ENCODE measurements at places on chromosomes 12 and 14.

DNA sequence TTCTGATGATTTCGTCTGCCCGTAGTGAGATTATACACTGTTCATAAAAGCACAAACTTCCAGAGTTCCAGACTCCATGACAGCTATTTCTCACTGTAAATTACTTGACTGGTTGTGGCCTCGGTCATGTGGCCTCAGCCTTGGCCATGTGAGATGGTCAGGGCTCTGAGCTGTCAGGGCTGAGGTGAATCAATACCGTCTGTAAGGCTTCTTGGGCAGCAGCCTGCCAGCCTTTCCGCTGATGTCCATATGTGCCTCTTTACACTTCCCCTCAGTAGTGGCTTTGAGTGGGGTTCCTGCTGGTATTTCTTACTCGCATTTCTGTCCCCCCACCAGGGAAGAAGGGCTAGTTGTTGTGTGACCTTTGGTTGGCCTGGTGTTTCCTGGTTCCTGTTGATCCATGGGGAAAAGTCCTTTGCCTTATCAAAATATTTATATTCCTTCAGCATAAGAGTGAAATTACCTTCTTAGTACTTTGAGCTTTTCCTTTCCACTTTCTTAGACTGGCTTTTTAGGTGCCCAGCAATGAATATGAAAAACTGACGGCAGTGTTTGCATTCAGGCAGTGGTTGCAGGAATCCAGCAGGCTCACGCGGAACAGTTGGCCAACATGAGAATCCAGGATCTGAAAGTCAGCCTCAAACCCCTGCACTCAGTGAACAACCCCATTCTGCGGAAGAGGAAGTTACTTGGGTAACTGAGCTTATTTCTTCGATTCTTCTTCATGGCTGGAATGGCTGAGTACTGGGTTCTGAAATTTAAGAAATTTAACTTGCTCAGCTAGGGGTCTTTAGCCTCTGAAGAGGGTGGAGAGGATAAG lies 46.1 kb downstream of the MAPKAPK5 start:
- DNase-seq, result no peak

DNA sequence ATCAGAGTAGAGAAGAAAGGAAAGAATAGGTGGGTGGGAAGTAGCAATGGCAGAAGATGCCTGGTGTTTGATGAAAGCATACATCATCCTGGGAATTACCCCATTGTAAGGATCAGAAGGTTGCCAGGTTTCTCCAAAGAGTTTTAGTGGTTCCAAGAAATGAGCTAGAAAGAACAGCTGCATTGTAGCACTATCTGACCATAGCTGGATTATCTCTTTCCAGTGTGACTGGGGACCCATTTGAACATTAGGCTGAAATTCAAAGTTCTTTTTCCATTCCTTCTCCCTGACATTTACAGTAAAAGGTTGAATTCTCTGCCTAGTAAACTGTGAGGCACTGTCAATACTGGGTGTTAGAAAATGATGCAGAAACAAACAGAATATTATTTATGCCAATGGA lies 244.4 kb downstream of the GALC start:
- DNase-seq, result no peak

DNA sequence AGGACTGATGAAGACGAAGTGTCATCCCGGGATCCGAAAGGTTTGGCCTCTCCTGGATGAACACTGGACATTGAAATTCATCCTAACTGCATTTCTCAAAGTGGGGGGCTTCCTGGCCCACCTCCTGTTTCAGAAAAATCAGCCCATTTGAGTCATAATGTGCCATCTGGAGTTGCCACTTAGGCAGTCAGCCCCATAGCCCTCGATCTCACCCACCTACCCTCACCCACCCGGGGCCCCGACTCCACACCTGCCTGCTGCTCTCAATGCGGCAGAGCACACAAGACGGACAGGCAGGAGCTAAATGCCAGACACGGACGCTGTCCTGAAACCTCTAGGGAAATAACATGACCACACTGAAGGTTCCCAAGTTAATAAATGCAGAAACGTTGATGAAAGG lies 12.6 kb downstream of the DLK1 start:
- DNase-seq, result no peak

DNA sequence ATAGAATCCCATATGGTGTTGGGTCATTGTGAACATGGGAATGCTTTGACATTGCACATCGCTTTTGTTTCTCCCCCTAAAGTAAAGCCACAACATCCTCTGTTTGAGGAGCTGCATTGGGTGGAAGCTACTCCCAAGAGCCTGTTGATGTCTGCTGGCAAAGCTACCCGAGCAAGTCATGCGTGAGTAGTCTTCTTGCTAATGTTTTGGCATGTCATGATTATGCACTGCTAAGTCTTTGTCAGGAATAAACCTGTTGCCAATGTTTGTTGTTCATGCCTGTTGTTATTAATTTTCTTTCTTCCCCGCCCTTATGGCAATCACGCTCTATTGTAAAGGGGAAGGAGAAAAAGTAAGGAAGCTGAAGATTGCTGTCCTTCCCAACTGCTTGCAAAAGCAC lies 97.3 kb downstream of the EXOC5 start:
- no peak for DNase-seq

DNA sequence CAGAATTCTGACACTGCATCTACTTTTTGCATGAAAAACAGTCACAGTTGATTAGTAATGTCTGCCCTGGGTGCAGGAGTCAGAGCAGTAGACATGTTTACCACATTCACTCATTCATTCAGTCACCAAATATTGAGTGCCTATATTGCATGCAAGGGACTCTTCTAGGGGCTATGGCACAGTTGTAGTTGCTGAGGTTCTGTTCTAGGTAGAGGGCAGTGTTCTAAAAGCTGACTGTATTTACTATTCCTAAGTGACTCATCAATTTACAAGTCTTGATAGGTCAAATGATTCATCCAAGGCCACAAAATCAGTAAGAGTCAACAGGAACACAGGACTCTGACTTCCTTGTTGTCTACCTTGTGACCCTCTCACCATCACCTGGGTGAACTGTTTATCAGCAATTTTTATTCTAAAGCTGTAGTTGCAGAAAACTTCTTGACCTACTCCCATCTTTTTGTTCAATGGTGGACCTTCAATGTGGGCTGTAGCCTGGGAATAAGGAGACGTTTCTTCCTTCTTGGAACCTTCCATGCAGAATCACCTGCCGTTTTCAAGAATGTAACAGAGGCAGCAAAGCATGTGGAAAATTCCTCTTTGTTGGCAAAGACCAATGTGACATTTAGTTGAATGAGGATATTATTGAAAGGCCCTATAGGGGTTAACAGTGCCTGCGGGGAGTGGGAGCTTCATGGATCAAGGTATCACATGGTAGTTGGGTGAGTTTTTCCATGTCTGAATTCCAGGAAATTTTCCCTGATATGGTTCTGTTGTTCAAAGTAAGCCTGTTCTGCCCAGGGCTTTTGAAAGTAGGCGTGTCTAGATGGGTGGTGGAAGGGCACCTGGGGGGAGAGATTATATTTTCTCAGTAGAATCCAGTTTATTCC lies 223.2 kb downstream of the KTN1 start:
- no peak for DNase-seq

DNA sequence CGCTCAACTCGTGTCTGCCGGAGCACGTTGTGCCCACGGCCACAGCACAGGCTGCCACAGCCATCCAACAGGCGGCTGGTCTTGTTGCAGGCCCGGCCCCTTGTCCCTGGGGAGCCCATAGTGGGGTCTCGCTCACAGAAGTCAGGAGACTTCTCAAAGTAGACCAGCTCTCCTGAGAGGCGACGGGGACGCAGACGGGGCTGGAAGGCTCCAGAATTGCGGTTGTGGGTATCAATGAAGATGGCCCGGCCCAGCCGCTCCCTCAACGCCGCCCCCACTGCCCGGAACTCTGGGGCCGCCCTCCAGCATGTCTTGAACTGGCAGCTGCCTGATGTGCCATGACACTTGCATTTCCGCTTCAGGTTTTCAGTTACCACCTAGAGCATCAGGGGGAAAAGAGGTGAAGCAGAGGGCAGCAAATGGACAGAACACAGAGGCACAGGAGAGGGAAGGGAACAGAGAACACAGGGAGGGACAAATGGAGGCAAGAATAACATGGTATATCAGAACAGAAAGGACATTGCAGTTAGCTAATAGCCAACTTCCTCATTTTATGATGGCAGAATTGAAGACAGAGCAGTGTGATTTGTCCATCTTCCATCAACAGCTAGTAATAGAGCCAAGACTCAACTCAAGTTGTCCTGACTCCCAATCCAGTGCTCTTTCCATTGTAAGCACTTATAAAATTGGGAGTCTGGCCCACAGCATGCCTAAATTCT lies 5.2 kb downstream of the WNT10B start:
- DNase-seq, result no peak

Data from activated T-cell treated with anti-CD3 and anti-CD28 coated beads, Interleukin-2, amount 50 U/mL, for 48 hours (primary cell).